ENCODE measurements at places on chromosomes 7 and 10.
A peak's percentile ranks its signal among the peaks of the same experiment; 100 is the strongest.

DNA sequence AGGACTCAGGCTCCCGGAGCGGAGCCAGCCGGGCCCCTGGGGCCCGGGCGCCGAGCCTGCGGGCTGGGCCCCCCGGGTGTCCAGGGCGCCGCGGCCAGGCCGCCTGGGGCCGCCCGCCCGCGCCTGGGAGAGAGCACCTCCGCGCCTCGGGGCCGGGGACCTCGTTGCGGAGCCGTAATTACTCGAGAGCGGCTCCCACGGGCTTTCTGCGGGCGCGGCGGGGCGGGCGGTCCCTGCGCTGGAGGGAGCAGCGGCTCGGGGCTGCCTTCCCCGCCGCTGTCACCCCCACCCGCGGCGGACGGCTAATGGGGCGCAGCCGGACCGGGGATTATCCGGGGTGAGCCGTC, 1.5 kb downstream of the GNB2 start:
- DNase-seq = no peak

DNA sequence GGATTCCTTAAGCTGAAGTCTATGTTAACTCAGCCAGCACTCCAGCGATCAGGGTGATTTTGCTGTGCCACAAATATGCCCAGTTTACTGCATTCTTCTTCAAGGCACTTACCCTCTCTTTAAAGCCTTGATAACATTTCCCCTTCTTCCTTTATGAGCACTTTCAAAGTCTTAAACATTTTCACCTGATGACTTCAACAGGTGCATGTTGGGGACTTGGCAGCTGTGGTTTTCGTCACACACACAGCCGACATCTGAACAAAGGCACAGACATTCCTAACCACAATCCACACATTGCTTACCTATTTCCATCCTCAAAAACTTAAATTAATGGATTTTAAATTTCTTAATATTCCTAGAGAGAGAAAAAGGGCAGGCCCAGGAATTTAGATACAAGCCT, 331.5 kb downstream of the CRPPA start:
- no peak for DNase-seq

GRCh38 chr10:76071653-76072365, 640.4 kb downstream of the LRMDA start:
- DNase-seq = peak; percentile 9

DNA sequence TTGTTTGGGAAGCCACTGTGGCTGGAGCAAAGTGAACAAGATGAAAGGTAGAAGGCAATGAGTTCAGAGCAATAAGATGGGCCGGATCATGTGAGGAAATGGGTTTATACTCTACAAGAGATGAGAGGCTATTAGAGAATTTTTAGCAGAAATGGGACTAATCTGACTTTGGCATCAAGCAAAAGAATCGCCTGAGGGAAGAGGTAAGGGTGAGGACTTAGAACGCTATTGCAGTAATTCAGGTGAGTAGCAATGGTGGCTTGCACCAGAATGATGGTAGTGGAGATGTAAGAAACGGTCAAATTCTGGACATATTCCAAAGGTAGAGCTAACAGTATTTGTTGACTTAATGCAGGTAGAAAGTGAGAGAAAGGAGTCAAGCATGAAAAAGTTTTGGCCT, 29.5 kb upstream of the AKAP9 start:
- DNase-seq = no peak

GRCh38 chr7:1781369-1781768, 111.3 kb downstream of the ELFN1 start:
- DNase-seq = no peak

DNA sequence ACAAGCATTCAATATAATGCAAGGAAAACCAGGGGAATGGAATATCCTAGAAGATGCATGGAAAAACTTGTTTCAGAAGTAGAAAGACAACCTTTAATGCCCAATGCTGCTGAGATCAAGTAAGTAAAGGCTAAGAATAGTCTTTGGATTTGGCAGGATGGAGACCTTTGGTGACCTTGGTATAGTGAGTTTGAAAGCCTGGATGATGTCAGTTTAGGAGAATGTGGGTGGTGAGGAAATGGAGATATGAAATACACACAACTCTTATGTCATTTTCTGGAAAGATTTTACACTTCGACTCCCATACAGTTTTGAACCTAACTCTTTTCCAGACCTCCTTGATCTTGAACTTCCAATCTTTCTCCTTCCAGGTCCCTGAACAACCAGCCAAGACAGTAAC, 185.7 kb downstream of the TFEC start:
- no peak for DNase-seq

DNA sequence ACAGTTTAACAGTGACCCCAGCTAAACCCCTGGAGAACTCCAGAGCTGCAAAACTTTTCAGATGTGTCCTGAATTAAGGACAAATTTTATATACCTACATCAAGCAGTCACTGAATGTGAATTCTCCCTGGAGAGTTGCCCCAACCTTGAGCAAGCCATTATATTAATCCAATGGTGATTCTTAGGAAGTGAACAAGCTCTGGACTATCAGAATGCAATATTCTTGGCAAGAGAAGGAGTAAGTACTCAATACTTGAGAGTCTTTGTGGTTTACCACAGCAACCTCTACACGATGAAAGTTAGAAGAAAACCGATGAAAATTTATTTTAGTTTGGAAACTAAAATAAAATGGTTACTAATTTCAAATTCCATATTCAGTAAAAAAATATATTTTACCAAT, 19.3 kb upstream of the ZNF365 start:
- DNase-seq = no peak

DNA sequence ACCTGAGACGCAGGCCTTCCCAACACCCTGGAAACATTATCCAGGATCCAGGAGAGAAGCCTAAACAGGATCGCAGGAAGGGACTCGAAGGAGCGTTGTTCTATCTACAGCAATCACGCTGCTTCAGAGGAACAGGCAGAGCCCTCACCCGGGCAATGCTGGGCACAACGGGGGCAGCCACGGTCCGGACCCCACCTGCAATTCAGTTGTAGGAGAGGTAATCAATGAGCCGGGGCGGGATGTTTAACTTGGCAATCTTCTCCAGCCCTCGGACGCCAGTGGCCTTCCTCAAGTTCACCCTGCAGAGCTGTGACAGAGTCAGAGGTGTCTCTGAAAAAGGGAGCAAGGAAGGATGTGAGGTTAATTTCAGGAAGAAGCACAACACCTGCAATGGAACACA, 25.9 kb downstream of the ASB13 start:
- no peak for DNase-seq

- peak; percentile 70 for DNase-seq
Measured at GRCh38 chr10:122487174-122487765, 25.9 kb downstream of the HTRA1 start.

GRCh38 chr10:60429084-60429849, 39.6 kb upstream of the ANK3 start:
- DNase-seq = no peak

All from NCI-H82 (cell line).